ENCODE measurements at places on chromosomes 3 and 15.
A peak's percentile ranks its signal among the peaks of the same experiment; 100 is the strongest.

DNA sequence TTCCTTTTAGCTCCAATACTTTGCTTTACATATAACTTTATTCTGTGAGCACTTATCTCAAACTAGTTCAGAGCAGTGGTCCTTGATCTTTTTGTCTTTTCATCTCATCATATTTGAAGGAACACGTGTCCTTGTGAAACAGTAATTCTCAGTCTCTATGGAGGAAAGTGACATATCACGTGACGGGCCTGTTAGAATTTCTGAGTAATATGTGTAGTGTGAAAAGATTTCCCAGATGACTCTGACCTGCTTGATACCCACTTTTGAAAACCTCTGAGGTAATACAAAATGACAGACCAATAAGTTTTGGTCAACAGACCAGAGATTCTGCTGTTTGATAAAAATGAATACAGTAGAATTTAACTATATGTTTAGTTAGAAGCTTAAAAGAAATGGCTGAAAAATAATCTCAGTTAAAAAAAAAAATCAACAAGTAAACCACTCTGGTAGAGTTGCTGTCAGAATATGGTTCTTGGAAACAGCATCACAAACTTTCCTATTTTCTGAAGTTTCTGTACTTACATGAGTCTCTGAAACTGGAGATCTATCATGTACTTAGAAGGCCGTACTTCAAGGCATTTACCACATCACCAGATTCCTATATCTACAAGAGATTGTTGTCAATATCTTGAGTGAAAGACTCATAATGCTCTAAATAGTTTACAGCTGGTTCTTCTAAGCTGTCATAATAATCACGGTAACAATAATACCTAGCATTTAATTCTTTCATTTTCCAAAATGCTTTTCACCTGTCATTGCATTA is 590.2 kb upstream of the TBL1XR1 start:
- DNase-seq = peak; percentile 54

GRCh38 chr3:60746695-60747416 is 504.4 kb downstream of the FHIT start:
- DNase-seq = no peak

- no peak for DNase-seq
Observed at GRCh38 chr3:9225268-9225667, 24.2 kb downstream of the SRGAP3 start.

GRCh38 chr15:37764733-37765191 is 169.7 kb upstream of the TMCO5A start:
- DNase-seq = peak; percentile 31

- peak; percentile 42 for DNase-seq
Observed at GRCh38 chr15:84715441-84716035, 401 bp downstream of the SEC11A start.

All from GM12865 (cell line).